ENCODE measurements at places on chromosomes 2 and 18. TPM values are rescaled to one million over a fixed set of nuclear protein-coding genes. Genes with fewer than 3 reads are reported as not detected.

TP53I3 gene
- total RNA-seq = 20.1 TPM

PCARE gene
- not detected for total RNA-seq

LAMA3 gene
- 5.6 TPM for total RNA-seq

EIF2B4 gene
- 43.8 TPM for total RNA-seq

C2orf69 gene
- 21.6 TPM for total RNA-seq

PDE6D gene
- 26.6 TPM for total RNA-seq

HOXD12 gene
- 0.27 TPM for total RNA-seq

SLC5A7 gene
- not detected for total RNA-seq

ALLC gene
- total RNA-seq = not detected

PLA2R1 gene
- 0.34 TPM for total RNA-seq

CHRNG gene
- total RNA-seq = not detected

SEMA4C gene
- 25.4 TPM for total RNA-seq

LYPD6 gene
- total RNA-seq = 3.0 TPM

IL36G gene
- total RNA-seq = not detected

LYPD6B gene
- 6.1 TPM for total RNA-seq

CCBE1 gene
- total RNA-seq = 0.84 TPM

RESP18 gene
- not detected for total RNA-seq

WNT10A gene
- total RNA-seq = 1.5 TPM

TMEM37 gene
- 2.3 TPM for total RNA-seq

POMC gene
- not detected for total RNA-seq

LOXHD1 gene
- not detected for total RNA-seq

IL1B gene
- total RNA-seq = not detected

CD226 gene
- 1.2 TPM for total RNA-seq

HOXD4 gene
- 0.61 TPM for total RNA-seq

KIF1A gene
- total RNA-seq = 0.27 TPM

SERPINB4 gene
- not detected for total RNA-seq

SLC11A1 gene
- 0.42 TPM for total RNA-seq

HOXD13 gene
- not detected for total RNA-seq

ASPRV1 gene
- 1.1 TPM for total RNA-seq

HOXD9 gene
- not detected for total RNA-seq

ABCG8 gene
- total RNA-seq = 0.05 TPM

TUBA4B gene
- total RNA-seq = not detected

ARHGEF4 gene
- 26.6 TPM for total RNA-seq

KIAA2012 gene
- total RNA-seq = not detected

DHX57 gene
- total RNA-seq = 19.4 TPM

PARD6G gene
- total RNA-seq = 12.8 TPM

GBX2 gene
- total RNA-seq = 5.9 TPM

MORN2 gene
- total RNA-seq = 11.9 TPM

TMEM182 gene
- 8.4 TPM for total RNA-seq

FKBP1B gene
- total RNA-seq = 11.8 TPM
